ENCODE measurements at places on chromosomes 4 and X.

DNA sequence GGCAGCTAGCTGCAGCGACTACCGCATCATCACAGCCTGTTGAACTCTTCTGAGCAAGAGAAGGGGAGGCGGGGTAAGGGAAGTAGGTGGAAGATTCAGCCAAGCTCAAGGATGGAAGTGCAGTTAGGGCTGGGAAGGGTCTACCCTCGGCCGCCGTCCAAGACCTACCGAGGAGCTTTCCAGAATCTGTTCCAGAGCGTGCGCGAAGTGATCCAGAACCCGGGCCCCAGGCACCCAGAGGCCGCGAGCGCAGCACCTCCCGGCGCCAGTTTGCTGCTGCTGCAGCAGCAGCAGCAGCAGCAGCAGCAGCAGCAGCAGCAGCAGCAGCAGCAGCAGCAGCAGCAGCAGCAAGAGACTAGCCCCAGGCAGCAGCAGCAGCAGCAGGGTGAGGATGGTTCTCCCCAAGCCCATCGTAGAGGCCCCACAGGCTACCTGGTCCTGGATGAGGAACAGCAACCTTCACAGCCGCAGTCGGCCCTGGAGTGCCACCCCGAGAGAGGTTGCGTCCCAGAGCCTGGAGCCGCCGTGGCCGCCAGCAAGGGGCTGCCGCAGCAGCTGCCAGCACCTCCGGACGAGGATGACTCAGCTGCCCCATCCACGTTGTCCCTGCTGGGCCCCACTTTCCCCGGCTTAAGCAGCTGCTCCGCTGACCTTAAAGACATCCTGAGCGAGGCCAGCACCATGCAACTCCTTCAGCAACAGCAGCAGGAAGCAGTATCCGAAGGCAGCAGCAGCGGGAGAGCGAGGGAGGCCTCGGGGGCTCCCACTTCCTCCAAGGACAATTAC, 1.4 kb downstream of the AR start:
- no peak for DNase-seq

DNA sequence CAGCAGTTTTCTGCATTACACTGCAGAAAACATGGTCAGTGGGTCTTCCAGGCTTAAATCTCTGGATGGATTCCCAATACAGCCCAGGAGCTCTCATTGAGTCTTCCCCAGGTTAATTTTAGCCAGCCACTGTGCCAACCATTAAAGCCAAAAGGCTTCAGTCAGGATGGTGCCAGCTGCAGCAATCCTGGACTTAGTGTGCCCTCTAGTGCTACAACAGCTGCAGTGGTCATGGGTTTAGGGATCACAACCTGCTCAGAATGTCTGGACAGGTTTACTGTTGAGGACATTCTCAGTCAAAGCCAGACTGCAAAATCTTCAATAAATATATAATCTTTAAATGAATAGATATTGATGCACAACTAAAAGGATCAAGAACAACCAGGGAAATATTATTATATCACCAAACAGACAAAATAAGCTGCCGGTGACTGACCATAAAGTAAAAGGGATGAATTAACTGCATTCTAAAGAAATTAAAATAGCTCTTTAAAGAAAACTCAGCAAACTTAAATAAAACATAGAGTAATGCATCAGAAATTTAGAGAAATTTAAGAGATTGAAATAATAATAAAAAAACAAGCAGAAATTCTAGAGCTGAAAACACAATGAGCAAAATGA, 639.9 kb downstream of the SPOCK3 start:
- peak; percentile 47 for DNase-seq

- DNase-seq = no peak
Measured at GRCh38 chr4:181822005-181822375, 421.2 kb upstream of the TENM3 start.

DNA sequence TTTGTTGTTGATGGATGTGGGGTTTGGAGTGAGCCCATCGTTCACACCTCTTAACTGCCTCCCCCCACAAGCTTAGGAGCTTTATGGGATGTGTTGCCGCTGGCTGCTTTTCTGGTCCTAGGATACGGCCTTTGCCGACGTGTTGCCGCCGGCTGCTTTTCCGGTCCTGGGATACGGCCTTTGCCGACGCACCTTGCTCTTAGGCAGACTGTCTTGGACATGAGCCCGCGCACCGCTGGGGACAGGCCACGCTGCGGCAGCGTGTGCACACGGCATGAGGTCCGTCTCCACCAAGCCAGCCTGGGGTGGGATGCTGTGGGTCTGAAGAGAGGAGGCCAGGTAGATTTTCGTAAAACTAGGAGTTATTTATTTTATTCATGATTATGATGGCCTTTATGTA, 14.2 kb downstream of the RGS12 start:
- DNase-seq = no peak

GRCh38 chrX:119817130-119817690, 25.8 kb upstream of the RPL39 start:
- no peak for DNase-seq

- no peak for DNase-seq
Measured at GRCh38 chrX:7542587-7543380, 300.2 kb upstream of the VCX start.

- DNase-seq = no peak
Measured at GRCh38 chr4:82706349-82707000, 92.1 kb downstream of the SCD5 start.

DNA sequence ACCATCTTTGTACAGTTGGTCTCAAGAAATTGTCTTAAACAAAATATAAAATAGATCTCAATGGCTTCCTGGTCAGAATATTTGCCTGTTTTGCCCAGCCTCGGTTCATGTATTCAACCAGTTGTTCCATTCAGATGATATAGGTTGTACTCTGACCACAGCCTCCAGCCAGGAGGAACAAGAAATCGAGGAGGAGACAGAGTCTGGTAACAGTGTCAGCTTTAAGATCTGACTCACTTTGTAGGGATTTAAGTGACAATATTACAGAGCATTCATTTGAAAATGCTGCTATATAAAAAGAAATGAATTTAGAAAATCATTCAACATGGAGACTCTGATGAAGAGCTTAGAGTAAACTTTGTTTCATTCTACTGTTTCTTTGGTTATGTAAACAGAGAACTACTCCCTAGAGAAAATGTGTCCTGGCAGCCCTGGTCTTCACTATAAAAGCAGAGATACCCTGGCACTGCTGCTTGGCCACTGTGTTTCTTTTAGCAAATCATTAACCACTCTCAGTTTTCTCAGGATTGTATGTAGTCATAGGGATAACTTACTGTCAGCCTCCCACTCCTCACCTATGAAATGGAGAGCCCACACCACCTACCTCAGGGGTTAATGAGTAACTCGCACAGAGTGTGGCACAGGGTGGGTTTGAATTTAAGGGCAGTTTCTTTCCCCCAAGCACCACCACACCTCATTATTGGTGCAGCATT, 53.5 kb downstream of the PAGE2 start:
- DNase-seq = no peak

- DNase-seq = no peak
Measured at GRCh38 chrX:148540114-148540513, 39.7 kb downstream of the AFF2 start.

GRCh38 chr4:127629371-127629770, 3.4 kb upstream of the INTU start:
- DNase-seq = no peak
